ENCODE measurements at places on chromosomes 6 and 20. TPM values are rescaled to one million over a fixed set of nuclear protein-coding genes. Genes with fewer than 3 reads are reported as not detected.

GRCh38 chr6:4756247-4756646 is 20.0 kb upstream of the CDYL start:
- H3K27me3 ChIP-seq = no peaks in the 10 kb centered on the region
- H3K27ac ChIP-seq = no peak overlapping the region
- H3K4me1 ChIP-seq = no peaks in the 10 kb centered on the region
- no peak for DNase-seq

DNA sequence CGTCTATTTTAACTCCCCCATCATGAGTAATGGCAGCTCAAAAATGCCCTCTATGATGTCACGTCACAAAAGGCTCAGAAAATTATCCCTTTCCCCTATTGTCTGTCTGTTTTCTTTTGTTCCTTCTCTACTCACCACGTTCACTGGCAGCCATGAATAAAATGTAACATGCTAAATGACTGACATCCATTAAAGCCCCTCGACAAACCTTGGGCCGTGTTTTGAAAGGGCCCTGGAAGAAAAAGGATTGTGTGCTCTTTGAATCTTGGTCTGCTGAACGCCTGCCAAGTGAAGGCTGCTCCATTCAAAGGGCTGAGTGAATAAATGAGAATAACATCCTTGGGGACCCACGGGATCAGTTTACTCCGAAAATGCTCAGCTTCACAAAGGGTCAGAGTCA is 118.7 kb downstream of the RPS12 start:
- no peak for DNase-seq
- H3K4me1 ChIP-seq = peaks cover 56% of the 10 kb centered on the region
- H3K27me3 ChIP-seq = peaks cover 21% of the 10 kb centered on the region

GRCh38 chr6:52557389-52558265 is 19.2 kb downstream of the TRAM2 start:
- H3K27me3 ChIP-seq = no peaks in the 10 kb centered on the region
- H3K4me3 ChIP-seq = no peak overlapping the region
- peaks cover 39% of the 10 kb centered on the region for H3K4me1 ChIP-seq

- H3K27ac ChIP-seq = peak overlapping the region; percentile 75
- DNase-seq = peak; percentile 93
- no peaks in the 10 kb centered on the region for H3K27me3 ChIP-seq
- peaks cover 40% of the 10 kb centered on the region for H3K4me1 ChIP-seq
Measured at GRCh38 chr6:2634139-2634964, 116.4 kb downstream of the MYLK4 start.

GRCh38 chr6:53635322-53635721 is 30.2 kb downstream of the KLHL31 start:
- H3K4me3 ChIP-seq = peak overlapping the region; percentile 23
- H3K36me3 ChIP-seq = no peaks in the 10 kb centered on the region
- peak overlapping the region; percentile 19 for H3K27ac ChIP-seq
- no peak for DNase-seq
- peaks cover 3% of the 10 kb centered on the region for H3K27me3 ChIP-seq
- H3K4me1 ChIP-seq = peaks cover 17% of the 10 kb centered on the region

GRCh38 chr20:45400346-45401031 is 7.6 kb upstream of the DBNDD2 start:
- peaks cover 24% of the 10 kb centered on the region for H3K27me3 ChIP-seq
- no peak for DNase-seq
- H3K4me3 ChIP-seq = no peak overlapping the region
- peaks cover 4% of the 10 kb centered on the region for H3K4me1 ChIP-seq
- peaks cover 7% of the 10 kb centered on the region for H3K36me3 ChIP-seq

DNA sequence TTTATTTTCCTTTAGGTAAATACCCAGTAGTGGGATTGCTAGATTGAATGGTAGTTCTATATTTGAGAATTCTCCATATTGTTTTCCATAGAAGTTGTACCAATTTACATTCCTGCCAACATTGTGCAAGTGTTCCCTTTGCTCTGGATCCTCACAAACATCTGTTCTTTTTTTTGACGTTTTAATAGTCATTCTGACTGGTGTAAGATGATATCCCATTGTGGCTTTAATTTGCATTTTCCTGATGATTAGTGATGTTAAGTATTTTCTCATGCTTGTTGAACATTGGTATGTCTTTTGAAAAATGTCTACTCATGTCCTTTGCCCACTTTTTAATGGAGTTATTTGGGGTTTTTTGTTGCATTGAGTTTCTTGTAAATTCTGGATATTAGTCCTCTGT is 85.6 kb downstream of the UBE3D start:
- H3K36me3 ChIP-seq = peaks cover 10% of the 10 kb centered on the region
- no peaks in the 10 kb centered on the region for H3K4me1 ChIP-seq
- H3K4me3 ChIP-seq = no peak overlapping the region
- DNase-seq = no peak
- no peak overlapping the region for H3K27ac ChIP-seq

DNA sequence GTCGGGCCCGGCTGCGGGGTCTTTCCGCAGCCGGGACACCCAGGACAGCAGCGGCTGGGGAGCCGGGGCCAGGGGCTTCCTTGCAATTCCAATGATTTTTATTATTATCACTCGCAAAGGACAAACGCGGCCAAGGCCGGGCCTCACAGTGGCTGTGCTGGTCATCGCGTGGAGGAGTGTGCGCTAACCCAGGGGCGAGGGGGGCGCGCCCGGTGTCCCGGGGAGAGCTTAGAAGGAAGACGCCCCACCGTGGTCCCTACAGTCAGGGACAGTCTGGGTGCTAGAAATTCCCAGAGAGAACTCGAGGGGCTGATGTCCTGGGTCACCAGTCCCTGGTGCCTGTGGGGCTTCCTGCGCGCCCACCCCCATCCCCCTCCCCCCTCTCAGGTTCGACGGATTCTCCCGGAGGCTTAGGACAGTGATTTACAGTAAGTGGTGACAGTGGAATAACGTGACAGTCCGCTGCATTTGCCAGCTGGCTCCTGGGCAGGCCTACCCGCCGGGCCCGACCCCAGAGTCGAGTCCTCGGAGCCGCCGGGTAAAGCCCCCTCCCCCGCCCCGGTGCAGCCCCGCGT is 9.5 kb downstream of the FOXC1 start:
- H3K27me3 ChIP-seq = peaks cover 66% of the 10 kb centered on the region
- peaks cover 45% of the 10 kb centered on the region for H3K4me1 ChIP-seq
- no peak for DNase-seq
- no peak overlapping the region for H3K27ac ChIP-seq
- H3K36me3 ChIP-seq = peaks cover 22% of the 10 kb centered on the region

DNA sequence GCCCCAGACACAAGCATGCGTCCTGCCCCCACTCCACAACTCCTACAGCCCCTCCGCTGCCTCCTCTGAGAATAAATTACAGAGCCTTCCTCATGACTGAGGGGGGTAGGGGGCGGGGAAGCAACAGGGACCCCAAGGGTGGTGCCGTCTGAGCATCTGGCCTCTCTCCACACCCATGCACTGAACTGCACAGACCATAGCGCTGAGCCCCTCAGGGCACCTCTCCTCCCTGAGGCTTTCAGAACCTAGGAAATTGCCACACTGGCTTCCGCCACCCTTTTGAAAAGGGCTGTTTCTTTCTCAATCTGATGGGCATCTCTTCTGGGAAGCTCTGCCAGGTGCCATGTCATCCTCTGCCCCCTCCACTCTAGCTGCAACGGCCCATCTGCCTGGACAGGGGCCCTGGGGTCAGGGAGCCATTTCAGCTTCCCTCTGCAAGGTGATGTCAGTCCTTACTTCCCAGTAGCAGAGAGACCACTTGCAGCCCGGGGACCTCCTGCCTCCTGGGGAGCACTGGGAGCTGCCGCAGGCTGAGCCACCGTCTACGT is 2.5 kb downstream of the CST7 start:
- no peak overlapping the region for H3K4me3 ChIP-seq
- no peaks in the 10 kb centered on the region for H3K4me1 ChIP-seq
- no peak overlapping the region for H3K27ac ChIP-seq
- no peak for DNase-seq
- H3K36me3 ChIP-seq = no peaks in the 10 kb centered on the region

DNA sequence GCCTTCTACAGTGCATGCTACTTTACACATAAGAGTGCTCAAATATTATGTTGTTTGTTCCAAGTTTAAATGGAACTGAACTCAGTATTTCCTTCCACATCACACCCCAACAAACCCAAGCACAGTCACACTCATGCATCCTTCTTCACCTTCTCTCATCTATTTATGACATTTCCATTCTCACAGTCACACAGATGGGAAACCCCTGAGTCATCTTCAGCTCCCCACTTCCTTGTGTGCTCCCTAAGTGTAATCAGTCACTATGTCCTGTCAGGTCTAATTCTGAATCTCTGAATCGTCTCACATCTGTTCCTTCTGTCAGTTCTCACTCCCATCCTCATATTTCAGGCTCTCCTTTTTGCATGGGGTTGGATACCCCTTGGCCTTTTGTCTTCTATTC is 96.0 kb downstream of the RIMS1 start:
- no peaks in the 10 kb centered on the region for H3K36me3 ChIP-seq
- H3K4me1 ChIP-seq = no peaks in the 10 kb centered on the region
- H3K4me3 ChIP-seq = no peak overlapping the region
- no peaks in the 10 kb centered on the region for H3K27me3 ChIP-seq

GRCh38 chr6:13439644-13440043 is 47.8 kb downstream of the GFOD1 start:
- no peaks in the 10 kb centered on the region for H3K36me3 ChIP-seq
- DNase-seq = no peak
- no peak overlapping the region for H3K27ac ChIP-seq
- peaks cover 9% of the 10 kb centered on the region for H3K4me1 ChIP-seq

DNA sequence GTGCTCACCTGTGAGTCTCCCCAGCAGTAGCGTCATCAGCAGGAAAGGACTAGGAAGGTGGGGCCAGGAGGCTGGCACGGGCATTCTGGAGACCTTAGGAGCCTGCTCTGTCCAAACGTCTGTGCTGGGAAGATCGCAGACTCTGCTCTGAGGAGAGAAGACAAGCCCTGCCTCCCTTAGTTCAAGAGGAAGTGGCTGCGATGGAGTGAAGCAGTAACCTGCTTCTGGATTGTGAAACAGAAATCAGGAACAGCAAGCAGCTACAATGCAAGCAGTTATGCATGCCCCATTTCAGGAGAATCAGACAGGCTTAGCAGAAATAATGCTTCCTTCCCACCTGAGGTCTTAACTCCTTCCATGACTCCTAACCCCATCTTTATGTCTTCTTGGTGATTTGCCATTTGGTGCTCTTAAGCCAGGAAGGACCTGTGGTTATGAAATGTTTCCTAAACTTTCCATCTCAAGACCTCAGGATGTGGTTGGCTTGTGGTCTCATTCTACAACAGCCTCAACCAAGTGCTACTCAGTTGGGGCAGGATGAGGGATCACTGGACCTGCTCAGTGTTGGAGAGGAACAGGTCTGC is at the start of gene SIRPB1:
Gene SIRPB1, minus strand, starts transcription at position 149 of the 584 bp plus-strand sequence. Its CDS starts 65 bp downstream, at position 84.
- H3K4me1 ChIP-seq = no peaks in the 10 kb centered on the region
- DNase-seq = no peak
- H3K36me3 ChIP-seq = no peaks in the 10 kb centered on the region
- peaks cover 5% of the 10 kb centered on the region for H3K27me3 ChIP-seq
- H3K4me3 ChIP-seq = no peak within 1 kb of the TSS

DNA sequence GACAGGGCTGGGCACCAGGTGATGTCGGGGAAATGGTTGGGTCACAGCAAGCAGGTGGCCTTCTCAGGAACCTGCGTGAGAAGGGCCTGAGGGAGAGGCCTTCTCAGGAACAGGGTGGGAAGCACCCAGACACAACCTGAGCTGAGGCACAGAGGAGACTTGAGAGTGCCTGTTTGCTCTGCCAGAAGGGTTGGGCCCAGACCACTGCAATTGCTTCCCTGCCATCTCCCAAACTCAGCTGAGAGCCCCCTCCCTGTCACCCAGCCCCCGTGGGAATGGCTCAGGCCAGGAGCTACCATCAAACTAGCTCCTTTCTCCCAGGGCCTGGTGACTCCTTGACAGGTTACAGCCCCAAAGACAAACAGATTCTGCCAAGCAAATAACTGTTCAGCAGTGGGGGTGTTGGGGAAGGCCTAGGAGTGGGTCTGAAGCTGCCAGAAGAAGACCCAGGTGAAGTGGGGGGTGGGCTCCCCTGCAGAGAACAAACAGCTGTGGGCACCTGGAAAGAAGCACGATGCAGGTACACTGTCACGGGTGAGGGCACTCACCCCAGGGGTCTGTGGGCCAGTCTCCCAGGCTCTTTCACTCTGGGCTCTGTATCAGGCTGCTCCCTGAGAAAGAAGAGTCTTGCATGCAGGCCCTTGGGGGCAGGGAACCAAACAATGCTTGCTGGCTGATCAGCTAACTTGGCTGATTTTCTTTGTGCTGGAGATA is 30.4 kb upstream of the SPDEF start:
- no peak for DNase-seq
- no peak overlapping the region for H3K4me3 ChIP-seq
- H3K36me3 ChIP-seq = peaks cover 3% of the 10 kb centered on the region
- peaks cover 8% of the 10 kb centered on the region for H3K4me1 ChIP-seq

DNA sequence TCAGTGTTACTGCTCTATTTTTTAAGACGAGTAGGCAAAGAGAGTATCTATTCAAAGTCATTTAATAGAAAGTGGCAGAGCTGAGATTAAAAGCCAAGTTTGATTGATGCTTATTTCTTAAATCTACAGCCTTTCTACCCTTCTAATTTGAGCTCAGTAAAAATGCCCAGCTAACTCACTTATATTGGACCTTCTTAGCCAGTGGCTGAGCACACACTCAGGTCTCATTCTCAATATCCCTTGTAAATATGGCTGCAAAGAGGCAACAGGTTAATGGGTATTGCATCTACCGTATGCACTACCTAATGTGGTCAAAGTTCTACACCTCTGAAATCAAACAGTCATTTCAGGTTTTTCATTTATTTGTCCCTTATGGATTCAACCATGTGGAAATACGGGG is 6.7 kb downstream of the PKIB start:
- H3K4me3 ChIP-seq = no peak overlapping the region
- peaks cover 12% of the 10 kb centered on the region for H3K4me1 ChIP-seq
- no peaks in the 10 kb centered on the region for H3K27me3 ChIP-seq
- peaks cover 16% of the 10 kb centered on the region for H3K36me3 ChIP-seq

DNA sequence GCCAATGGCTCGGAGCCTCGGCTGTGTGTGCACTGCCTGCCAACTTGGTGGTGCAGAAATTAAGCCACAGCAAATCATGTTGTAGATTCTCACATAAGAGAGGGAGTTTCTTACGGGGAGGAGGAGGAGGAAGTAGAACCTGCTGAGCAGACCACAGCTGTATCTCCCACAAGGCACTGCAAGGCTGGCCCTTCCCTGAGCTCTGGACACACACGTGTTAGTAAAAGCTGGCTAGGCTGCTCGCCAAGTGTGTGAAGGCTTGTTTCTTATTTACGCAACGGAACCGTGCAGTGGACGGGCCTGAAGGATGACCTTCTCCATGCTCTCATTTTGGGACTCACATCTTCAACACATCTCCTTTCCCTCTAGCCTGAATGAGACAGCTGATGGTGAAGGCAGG is 15.7 kb upstream of the QKI start:
- H3K36me3 ChIP-seq = no peaks in the 10 kb centered on the region
- no peak overlapping the region for H3K27ac ChIP-seq
- H3K4me1 ChIP-seq = peaks cover 25% of the 10 kb centered on the region
- no peak overlapping the region for H3K4me3 ChIP-seq
- H3K27me3 ChIP-seq = no peaks in the 10 kb centered on the region

The PPDPF gene
- total RNA-seq = 280 TPM

The MEI4 gene
- total RNA-seq = 1.1 TPM

The PRPH2 gene
- not detected for total RNA-seq

The GHRH gene
- total RNA-seq = 3.9 TPM
